Fibroblast of the conjunctiva (primary cell): ENCODE measurements at places on chromosomes 12 and 14.

DNA sequence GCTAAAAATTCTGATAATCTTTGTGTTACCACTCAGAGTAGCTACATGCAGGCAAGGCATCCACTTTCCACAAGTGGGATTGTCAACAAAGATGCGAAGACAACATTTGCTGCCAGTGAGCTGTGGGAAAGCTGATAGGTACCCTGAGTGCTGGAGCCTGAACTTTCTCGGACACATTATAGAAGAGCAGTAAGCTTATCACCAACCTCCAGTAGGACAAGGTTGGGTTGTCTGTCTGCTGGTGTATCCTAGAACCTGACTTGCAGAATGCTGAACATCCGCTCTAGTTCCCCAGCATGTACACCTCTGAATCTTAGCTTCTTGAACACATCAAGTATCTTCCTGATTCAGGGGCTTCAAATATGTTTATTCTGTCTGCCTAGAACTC, 103.8 kb upstream of the PPM1H start:
- no peak for DNase-seq

DNA sequence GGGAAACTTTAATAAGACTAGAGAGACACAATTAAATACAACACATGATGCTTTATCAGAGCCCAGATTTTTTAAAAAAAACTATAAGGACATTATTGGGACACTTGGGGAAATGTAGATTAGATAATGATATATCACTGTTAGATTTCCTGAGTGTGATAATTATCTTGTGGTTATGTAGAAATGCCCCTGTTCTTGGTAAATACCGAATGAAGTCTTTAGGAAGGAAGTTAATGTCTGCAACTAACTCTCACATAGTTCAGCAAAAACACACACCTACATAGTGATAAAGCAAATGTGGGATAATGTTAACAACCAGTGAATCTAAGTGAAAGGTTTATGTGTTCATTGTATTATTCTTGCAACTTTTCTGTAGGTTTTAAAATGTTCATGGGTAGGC, 14.6 kb upstream of the CACNB3 start:
- no peak for DNase-seq

DNA sequence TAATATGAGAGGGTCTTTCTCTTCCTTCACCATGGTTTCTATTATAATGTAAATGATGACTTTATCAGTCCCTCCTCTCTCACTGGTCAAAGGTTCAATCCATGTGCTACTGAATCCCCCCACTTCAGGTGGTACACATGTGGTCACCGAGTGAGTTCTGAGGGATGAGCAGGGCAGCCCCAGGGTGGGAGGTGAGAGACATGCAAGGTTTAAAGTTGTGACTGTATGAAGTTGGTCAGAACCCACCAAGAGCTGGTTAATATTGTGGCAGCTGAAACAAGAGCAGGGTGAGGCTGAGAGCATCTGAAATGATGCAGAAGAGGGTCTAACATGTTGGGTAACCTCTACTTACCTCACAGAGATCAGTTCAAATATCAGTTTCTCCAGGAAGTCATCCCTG, 444.7 kb upstream of the FBXO33 start:
- DNase-seq = no peak

- DNase-seq = no peak
Measured at GRCh38 chr12:115752156-115752555, 525.3 kb downstream of the MED13L start.

- DNase-seq = no peak
Measured at GRCh38 chr12:64081008-64081404, 141.1 kb downstream of the KICS2 start.

- DNase-seq = no peak
Measured at GRCh38 chr14:58671436-58671835, 33.7 kb downstream of the DACT1 start.

GRCh38 chr14:72420749-72421474, 473.0 kb downstream of the DPF3 start:
- peak; percentile 43 for DNase-seq

- DNase-seq = no peak
Measured at GRCh38 chr12:16583969-16584745, 21.8 kb downstream of the LMO3 start.

DNA sequence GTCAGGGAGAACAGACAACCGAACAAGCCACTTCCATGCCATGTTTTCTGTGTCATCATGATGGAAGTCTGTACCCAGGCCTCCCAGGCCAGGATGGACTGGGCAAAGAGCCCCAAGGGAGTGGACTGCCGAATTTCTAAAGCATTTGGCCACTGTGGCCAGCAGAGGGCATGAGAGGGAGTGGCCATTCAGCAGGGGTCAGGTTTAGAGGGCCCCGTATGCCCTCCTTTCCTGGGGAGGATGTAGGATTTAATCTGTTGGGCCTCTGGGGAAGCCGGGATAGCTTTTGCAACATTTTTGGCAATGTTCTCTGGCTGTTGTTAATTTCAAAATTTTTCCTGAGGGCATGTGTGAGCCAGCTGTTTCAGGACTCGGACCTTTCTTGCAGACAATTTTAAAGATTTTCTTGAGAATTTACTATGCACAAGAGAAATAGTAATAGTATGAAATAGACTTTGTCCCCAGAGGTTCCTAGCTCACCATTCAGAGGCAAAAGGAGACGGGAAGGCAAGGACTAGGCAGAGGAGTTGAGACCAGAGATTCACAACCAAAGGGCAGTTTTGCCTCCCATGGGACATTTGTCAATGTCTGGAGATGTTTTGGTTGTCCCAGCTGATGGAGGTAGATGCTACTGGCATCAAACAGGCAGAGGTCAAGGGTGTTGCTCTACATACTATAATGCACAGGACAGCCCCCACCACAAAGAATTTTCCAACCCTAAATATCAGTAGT, 18.0 kb downstream of the ACACB start:
- DNase-seq = peak; percentile 84

DNA sequence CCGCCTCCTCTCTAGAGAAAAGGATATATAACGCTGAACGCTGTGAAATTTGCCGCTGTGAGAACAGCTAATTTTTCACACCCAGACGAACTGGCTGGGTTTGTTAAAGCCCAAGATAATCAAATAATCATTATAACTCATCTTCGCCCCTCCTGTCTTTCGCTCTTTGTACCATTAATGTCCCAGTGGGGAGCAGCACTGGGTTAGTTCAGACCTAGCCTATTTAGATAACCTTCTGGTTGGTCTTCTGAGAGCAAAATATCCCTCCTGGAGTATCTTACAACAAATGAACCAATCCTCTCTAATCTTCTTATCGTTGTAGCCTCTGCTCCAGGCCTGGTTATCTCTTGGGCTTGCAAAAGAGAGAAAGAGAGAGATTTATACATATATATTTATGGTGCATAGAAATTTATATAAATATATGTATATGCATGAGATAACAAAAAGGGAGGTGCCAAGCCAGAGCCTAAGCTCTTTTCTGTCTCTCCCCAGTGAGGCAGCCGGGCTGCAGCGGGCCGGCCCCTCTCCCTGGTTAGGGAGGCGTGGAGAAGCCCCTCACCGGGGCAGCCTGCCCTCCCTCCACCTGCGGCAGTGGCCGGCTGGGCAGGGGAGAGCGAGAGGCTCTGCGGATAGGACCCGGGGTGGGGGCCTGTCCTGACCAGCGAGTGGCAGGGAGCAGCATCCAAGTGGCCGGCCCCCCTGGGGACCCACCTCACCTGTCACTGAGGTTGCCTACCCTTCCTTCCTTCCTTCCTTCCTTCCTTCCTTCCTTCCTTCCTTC, 202.0 kb upstream of the LHX5 start:
- no peak for DNase-seq

GRCh38 chr12:130658145-130658911, 57.8 kb downstream of the RIMBP2 start:
- DNase-seq = no peak

GRCh38 chr12:26434299-26435068, 239.1 kb downstream of the SSPN start:
- DNase-seq = peak; percentile 59

DNA sequence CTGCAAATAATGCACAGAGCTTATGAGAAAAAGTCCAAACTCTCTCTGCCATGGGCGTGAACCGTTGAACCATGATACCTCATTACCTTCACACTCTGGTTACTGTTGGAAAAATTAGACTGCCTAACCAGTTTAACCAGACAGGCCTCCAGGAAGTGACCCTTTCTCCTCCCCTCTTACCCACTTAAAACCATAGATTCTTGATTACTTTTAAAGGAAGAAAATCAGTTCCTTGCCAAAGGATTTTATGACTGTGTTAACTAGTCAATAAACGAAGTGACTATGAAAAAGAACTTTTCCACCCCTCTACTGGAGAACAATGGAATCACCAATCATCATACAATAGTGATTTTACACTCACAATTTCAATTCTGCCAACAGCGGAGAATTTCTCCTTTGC, 254.0 kb upstream of the ATP2B1 start:
- no peak for DNase-seq

- no peak for DNase-seq
Measured at GRCh38 chr14:93114713-93115068, 1.0 kb downstream of the ITPK1 start.

- no peak for DNase-seq
Measured at GRCh38 chr14:53955671-53956426, 776 bp downstream of the BMP4 start.

DNA sequence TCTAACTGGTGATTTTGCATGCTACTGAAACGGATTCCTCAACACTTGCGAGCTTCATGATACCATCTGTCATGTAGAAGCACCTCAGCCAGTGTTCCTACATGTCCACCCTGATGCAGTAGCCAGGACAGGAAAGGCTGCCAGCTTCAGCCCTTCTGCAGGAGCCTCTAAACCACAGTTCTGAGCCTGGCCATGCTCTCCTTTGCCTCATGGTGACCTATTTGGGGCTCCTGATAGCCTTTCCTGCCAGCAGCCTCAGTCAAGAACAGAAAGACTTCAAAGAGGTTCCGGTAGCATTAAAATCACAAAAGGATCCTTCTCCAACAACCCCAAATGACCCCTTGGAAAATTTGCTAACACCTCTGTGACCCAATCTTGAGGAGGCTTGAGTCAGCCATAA, 96.0 kb downstream of the CNTN1 start:
- DNase-seq = no peak

GRCh38 chr12:22856178-22856577, 231.2 kb downstream of the ETNK1 start:
- DNase-seq = peak; percentile 20

DNA sequence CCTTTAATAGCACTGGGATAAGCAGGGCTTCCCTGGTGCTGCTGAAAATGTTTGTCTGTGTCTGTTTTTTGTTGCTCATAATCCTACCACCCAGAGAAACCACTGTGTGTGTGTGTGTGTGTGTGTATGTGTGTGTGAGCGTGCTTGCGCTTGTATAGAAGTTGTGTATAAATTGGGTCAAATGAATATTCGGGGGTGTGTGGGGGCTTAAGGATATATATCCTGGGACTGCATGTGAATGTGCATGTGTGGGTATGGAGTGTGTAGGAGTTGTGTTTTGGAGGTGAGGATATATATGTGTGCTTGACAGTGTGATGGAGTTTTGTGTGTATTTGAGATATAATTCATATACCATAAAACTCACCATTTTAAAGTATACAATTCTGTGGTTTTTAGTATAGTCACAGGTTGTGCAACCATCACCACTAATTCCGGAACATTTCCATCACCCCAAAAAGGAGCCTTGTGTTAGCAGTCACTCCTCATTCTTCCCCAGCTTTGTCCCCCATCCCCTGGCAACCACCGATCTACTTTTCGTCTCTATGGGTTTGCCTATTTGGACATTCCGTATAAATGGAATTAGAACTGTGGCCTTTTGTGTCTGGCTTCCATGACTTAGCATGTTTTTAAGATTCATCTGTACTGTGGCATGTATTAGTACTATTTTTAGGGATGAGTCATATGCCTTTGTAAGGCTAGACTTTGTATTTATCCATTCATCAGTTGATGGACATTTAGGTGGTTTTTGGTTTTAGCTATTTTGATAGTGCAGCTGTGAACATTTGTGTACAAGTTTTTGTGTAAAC, 25.6 kb downstream of the TCTN1 start:
- DNase-seq = peak; percentile 20

GRCh38 chr14:57413849-57414248, 23.5 kb downstream of the NAA30 start:
- no peak for DNase-seq

DNA sequence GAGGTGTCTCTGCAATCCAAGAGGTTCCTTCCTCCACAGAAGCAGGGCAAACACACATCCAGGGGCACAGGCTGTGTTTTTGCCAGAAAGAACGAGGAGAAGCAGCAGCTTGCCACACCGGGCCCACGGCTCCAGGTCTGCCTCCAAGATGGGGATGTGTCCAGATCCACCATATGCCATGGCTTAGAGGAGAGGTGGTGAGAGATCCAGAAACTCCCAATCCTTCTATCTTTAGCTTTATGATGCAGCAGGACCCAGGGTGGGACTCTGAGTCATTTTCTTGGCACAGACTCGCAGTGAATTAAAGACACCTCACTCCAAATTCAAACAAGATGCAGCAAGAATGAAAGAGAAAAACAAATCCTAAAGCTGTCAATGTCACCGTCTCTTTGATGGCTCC, 481.4 kb upstream of the TMEM132C start:
- peak; percentile 31 for DNase-seq

- DNase-seq = no peak
Measured at GRCh38 chr12:228846-229200, 14.9 kb upstream of the SLC6A12 start.

DNA sequence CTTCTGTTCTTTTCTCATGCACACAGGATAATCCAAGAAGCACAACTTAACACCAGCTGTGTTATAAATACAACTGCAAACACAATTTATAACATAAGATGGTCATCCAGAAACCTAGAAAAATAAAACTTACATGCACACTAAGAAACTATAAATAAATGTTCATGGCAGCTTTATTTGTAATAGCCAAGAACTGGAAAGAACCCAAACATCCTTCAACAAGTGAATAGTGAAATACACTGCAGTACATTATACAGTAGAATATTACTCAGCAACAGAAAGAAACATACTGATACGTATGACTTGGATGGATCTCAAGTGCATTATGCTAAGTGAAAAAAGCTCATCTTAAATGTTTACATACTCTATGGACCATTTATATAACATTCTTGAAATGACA, 132.7 kb downstream of the SPTSSA start:
- DNase-seq = no peak

- no peak for DNase-seq
Measured at GRCh38 chr14:79080040-79080439, 909.9 kb downstream of the NRXN3 start.

GRCh38 chr14:84144166-84144565, 1385.8 kb upstream of the FLRT2 start:
- DNase-seq = no peak

- DNase-seq = no peak
Measured at GRCh38 chr14:61523751-61524150, 171.6 kb upstream of the HIF1A start.

- peak; percentile 57 for DNase-seq
Measured at GRCh38 chr14:101791919-101792572, 30.5 kb downstream of the PPP2R5C start.

DNA sequence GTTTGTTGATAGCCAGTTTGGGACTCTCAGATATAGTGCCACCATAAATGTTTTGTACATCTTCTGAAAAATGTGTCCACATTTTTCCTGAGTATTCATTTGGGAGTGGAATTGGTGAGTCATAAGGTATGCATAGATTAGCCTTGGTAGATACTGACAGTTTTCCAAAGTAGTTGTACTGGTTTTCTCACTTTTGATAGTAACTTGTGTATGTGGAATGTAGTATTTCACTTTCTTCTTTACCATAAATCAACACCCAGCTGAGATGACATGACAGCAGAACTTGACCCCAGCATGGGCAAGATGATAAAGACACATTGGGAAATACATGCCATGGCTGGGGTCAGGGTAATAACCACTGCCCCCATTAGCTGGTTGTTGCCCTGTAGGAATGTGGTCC, 5.4 kb downstream of the FBXW8 start:
- no peak for DNase-seq
